Right renal cortex interstitium (tissue), 3 donors: ENCODE measurements at places on chromosomes 4 and X.

- DNase-seq = no peak
Observed at GRCh38 chr4:107115185-107115847, 79.2 kb upstream of the DKK2 start.

- no peak for DNase-seq
Observed at GRCh38 chr4:168877511-168878491, 132.3 kb downstream of the CBR4 start.

DNA sequence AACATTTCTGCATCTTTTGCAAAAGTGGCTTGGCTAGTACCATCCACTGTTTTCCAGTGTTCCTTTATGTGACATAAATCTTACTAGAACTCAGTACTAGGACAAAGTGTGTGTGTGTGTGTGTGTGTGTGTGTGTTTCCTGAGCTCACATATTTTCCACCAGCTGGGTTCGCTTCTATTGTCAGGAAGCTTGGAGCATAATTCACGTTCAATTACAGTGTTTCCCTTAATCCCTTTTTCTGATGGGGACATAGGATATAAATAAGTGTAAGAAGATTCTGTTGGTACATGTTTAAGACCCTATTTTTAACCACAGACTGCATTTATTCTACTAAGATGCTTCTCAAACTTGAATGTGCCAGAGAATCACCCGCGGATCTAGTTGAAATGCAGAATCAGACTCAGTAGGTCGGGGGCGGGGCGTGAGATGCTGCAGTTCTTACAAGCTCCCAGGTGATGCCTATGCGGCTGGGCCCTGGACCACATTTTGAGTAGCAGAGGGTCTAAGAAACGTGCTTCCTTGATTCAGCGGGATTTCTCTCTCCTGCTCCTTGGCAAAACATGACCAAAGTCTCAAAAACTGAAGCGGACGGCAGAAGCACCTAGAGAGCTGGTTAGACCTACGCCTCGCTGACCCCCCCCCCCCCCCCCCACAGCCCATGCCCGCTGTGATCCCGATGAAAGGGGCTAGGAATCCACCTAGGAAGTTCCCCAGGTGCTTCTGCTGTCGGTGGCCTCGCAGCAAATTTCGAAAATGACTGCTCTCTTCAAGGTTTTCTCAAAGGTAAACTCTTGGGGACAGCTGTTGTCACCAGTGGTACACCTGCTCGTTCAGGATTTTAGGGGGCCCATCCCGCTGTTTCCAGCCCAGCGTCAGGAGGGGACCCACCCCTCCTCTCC is 797 bp downstream of the CD99L2 start:
- peak; percentile 8 for DNase-seq

DNA sequence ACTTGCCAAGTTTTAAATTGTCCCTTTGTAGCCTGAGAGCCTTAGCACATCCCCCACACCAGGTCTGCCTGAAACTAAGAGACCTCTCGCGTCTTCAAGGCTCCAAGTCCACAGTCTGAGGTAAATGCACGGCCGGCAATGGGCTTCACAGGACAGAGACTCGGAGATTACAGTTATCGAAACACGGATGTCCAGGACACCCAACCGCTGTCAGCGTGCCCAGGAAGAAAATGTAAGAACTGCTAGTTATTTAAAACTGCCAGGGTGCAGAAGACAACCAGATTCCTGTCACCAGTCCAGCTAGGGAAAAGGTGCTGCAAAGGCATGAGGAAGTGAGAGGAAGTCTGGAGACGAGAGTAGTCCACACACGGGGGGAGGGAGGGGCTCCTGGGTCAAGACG is 28.9 kb downstream of the ZNF827 start:
- DNase-seq = no peak

DNA sequence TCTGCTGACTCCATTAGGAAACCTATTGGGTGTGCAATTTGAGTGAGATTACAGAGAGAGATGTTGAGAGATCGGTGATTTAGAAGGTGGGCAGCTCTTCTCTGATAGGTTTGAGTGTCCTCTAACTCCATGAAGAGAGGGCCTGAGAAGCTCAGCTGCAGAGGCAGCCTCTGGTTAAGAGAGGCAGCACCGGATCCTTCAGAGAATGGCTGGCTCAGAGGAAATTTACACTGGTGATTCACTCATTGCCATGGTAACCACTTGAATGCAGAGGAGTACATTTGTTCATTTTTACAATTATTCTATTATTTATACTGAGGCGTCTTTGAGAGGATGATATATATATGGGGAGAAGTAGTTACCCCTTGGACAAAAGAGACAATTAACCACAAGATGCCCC is 171.7 kb downstream of the PDGFRA start:
- no peak for DNase-seq

DNA sequence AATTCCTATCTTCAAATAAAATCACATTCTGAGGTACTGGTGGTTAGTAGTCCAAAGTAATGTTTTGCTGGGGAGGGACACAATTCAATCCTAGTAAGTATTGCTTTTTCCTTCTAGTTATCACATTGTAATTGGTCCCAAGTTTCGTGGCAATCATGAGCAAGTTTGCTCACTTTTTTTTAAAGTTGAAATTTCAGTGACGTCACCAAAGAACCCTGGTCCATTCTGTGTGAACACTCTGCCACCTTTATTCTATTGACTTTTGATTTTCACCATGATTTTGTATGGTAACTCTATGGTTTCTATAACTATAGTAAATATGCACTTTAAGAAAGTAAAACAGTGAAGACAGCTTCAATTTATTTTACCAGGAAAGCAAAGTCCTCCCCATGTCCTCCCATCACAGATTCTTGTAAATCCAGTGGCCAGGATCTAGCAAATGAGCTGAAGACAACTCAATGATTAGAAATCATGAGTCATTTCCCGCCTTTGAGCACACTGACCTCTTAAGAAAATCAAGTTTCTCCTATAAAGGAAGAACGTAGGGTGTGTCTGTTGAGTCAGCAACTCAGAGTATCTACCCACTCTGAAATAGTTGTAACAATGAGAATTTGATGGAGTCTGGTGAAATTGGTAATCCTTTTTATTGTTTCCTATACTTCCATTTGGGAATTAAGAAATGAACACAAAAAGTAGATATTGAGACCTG is 1306.6 kb upstream of the PABPC4L start:
- DNase-seq = no peak

GRCh38 chr4:81197864-81198524 is 17.0 kb downstream of the PRKG2 start:
- DNase-seq = no peak

DNA sequence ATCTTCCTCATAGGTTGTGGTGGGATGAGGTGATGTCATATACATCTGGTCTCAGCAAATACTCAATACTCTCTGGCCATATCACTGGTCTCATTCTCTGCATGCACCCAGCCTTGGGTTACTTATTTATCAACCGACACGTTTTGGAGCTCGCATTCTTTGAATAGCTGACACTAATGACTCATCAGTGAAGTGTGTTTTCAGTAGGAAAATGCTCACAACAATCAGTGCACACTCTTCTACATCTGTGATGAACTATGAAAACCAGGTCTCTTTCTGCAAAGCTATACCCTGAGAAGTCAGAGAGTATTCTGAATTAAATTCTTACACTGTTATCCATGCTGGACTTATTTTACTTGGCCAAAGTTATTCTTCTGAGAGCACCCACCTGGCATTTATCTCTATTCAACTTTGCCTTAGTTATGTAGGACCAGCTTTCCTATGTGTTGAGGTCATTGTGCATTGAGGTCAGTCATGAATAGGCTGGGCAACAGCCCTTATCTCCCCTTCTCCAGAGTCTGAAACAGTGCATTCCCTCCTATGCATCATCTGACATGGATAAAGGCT is 58.7 kb upstream of the DHX15 start:
- no peak for DNase-seq

DNA sequence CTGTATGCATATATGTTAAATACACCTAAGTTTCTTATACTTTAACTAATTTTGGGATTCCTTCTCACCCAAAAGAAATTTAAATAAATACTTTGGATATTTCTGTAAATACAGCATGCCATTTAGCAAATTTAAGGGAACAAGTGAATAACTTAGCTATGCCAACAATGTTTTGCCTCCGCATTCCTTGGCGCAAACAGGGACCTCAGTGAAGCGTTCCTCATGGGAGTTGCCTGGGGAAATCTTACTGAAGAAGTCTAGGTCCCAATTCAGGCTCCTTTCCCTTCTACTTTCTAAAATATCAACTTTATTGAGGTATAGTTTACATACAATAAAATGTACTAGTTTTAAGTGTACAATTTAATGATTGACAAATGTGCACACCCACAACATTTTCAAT is 25.0 kb downstream of the COL4A5 start:
- no peak for DNase-seq

DNA sequence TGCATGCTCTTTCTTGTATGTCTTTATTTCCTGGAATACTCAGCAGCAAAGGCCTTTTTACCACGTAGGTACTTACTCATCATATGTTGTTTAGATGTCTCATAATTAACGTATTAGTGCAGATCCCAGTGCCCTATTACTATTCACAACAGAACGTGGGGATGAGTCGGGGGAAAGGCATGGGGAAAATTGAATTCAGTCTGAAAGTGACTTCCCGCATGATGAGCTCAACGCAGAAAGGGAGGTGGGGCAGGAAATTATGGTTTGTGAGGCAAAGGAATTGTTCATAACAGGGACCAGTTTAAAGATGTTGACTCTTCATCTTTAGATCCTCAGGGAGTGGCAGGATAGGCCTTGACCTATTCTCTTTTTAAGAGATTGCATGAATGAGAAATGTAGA is 2.0 kb upstream of the TMPRSS11D start:
- no peak for DNase-seq

GRCh38 chr4:6466756-6467381 is 5.5 kb downstream of the PPP2R2C start:
- no peak for DNase-seq

GRCh38 chr4:76198411-76199237 is 15.0 kb downstream of the SCARB2 start:
- DNase-seq = peak; percentile 78

DNA sequence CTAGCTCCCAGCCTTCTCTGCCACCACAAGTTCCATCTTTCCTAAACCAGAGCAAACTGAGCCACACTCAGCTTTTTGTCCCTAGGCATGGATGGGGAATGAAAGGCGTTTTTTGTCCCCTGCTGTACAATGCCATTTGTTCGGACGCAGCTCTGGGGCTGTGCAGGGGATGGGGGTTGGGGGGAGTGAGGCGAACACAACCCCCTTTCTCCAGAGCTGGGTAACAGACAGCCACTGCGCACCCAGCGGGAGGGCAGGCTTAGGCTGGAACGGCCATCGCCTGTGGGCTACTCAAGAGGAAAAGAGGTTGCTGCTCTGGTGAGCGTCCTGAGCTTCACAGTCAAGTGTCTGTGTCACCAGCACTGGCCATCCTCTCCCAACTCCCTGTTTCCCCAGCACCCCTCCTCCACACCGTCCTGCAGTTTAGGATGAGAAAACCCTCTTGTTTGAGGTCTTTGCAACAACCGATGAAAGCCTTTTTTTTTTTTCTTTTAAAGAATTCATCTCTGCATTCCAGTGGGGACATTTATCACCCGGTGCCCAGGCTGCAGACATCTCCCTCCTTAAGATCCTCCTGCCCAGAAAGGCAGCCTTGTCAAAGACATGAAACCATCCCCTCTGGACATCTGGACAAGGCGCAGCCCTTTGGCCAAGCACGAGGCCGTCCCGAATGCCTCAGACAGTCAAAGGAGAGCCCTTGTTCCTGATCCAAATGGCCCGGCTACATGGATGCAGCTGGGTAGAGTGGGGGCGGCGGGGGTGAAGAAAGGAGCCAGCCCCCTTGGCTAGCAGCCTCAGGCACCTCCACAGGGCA is 419.6 kb downstream of the BCOR start:
- DNase-seq = no peak

GRCh38 chrX:122219226-122219625 is 964.9 kb upstream of the GRIA3 start:
- no peak for DNase-seq

DNA sequence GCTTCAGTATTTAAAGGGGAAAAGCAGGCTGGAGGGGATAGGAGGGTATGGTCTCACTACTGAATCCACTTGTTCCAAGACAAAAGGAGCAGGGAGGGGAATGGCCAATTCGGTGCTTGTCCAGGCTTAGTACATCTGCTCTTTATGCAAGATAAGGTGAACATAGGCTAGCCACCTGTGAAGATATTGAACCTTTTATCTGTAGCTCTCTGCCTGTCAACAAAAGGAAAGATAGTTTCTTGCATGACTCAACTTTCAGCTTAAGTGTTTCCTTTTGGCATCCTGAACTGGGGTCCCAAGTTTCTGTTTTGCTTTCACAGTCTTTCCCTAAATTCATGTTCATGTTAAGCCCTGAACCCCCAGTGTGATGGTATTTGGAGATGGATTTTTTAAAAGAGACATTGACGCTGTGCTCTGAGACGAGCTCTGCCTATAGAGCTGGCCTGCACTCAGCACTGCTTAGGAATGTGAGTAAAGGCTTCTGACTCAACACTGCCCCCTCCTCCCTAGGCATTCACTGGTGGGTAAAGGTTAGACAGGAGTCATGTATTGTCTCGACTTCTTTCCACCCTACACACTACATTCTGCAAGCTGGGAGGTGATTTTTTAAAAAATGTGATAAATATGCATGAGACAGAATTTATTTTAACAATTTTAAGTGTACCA is 28.2 kb downstream of the FAM149A start:
- no peak for DNase-seq

GRCh38 chrX:132093239-132093860 is 34.5 kb downstream of the FRMD7 start:
- no peak for DNase-seq

- no peak for DNase-seq
Observed at GRCh38 chrX:47649271-47649670, 1.1 kb downstream of the ELK1 start.

- no peak for DNase-seq
Observed at GRCh38 chrX:132740316-132741123, 217.9 kb downstream of the HS6ST2 start.

DNA sequence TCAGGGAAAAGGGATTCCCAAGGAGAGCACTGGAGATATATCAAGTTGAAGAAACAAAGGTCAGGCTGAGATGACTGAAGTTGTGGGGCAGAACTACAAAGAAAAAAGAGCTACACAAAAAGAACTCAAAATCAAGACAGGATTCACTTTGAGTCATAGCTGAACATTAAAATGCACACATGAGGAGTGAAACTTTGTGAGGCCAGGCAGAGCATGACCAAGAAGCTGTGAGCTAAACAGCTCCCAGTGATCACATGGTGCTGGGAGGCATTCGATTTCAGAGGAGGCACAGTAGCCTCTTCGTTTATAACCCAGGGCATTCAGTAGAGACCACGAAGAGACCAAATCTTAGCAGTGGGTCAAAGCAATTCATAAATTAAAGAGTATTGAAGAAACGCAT is 145.3 kb downstream of the ATRX start:
- DNase-seq = no peak

- DNase-seq = no peak
Observed at GRCh38 chr4:137194670-137195069, 337.6 kb downstream of the PCDH18 start.

- no peak for DNase-seq
Observed at GRCh38 chrX:107272431-107272921, 66.1 kb downstream of the DNAAF6 start.

DNA sequence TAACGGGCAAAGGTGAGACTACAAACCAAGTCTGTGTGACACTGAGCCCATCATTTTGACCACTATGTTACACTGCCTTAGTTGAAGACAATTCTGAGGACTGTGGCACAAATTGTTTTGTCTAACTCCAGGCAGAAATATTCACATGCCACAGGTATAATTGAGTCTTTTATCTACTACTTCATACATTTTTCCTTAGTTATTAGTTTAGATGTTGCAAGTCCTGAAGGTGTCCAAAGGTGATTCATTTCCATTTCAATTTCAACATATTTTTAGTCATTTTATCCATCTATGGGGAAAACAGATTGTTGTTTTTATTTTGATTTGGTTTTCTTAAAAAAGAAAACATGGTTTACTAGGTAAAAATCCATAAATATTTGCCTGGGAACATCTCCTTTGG is 341.7 kb upstream of the SMIM31 start:
- no peak for DNase-seq

GRCh38 chr4:112739442-112739841 is 102.5 kb downstream of the LARP7 start:
- no peak for DNase-seq
